ENCODE measurements at places on chromosomes 13 and 19.

- H3K27me3 ChIP-seq = no peaks in the 10 kb centered on the region
- DNase-seq = no peak
- no peak overlapping the region for H3K27ac ChIP-seq
- no peaks in the 10 kb centered on the region for H3K36me3 ChIP-seq
Measured at GRCh38 chr13:23081220-23081619, 99.6 kb upstream of the SGCG start.

- H3K27ac ChIP-seq = no peak overlapping the region
- no peak for DNase-seq
- peaks cover 19% of the 10 kb centered on the region for H3K27me3 ChIP-seq
- no peaks in the 10 kb centered on the region for H3K36me3 ChIP-seq
- no peak overlapping the region for H3K4me3 ChIP-seq
Measured at GRCh38 chr19:29623726-29624488, 17.8 kb downstream of the POP4 start.

GRCh38 chr13:50726164-50726563 lies 117.3 kb downstream of the DLEU7 start:
- DNase-seq = no peak
- no peaks in the 10 kb centered on the region for H3K36me3 ChIP-seq
- H3K4me3 ChIP-seq = no peak overlapping the region
- no peaks in the 10 kb centered on the region for H3K27me3 ChIP-seq

DNA sequence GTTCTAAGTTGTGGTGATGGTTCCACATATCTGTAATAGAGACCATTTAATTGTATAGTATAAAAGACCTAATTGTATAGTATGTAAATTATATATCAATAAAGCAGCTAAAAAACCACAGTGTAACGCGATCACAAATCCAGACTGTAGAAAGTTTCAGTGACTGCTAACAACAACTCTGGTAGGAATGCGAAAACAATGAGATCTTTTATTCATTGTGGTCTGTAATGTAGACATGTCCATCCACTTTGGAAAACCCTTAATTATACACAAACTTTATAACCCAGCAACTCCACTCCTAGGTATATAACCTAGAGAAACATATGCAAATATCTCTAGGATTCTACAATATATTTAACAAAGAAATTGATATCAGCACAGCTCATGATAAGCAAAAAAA lies 549.5 kb downstream of the SLITRK1 start:
- H3K27ac ChIP-seq = no peak overlapping the region
- DNase-seq = no peak
- H3K4me1 ChIP-seq = no peaks in the 10 kb centered on the region
- H3K4me3 ChIP-seq = no peak overlapping the region
- H3K27me3 ChIP-seq = no peaks in the 10 kb centered on the region
- H3K36me3 ChIP-seq = no peaks in the 10 kb centered on the region

GRCh38 chr19:49585023-49585422 lies 3.9 kb downstream of the PRRG2 start:
- DNase-seq = no peak
- peaks cover 23% of the 10 kb centered on the region for H3K4me1 ChIP-seq
- no peak overlapping the region for H3K27ac ChIP-seq
- H3K27me3 ChIP-seq = no peaks in the 10 kb centered on the region

DNA sequence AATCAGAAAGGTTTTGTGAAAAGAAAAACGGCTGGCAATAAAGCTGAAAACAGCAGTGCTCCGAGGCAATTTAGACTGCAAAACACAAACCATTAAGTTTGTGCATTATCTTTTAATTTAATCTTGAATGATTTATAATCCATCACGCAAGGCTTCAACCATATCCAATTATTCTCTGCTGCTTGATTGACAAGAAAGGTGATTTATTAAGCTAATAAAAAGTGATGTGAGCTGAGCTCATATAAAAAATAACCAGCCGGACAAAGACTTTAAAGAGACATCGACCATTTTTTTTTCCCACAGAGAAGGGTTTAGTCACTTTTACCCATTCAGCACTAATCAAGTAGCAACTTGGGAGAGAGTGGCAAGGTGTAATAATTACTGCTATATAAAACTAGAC lies 33.6 kb downstream of the TSHZ3 start:
- no peaks in the 10 kb centered on the region for H3K36me3 ChIP-seq
- peaks cover 10% of the 10 kb centered on the region for H3K4me1 ChIP-seq
- H3K27ac ChIP-seq = no peak overlapping the region
- no peak for DNase-seq

DNA sequence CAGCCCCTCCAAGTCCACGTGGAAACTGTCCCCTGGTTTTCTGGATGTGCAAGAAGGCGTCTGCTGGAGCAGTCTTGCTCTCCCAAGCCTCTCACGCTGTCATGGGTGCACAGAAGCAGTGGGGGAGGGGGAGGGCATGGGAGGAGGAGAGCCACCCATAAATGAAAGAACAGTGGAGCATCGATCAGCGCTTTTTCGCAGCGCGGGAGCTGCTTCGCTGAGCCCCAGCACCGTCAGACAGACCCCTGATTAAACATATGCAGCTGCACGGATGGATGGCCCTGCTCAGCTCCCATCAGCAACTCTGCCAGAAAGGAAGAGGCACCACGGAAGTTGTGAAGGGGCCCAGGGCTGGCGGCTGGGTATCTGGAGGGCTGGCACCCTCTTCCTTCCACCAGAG lies 264.9 kb downstream of the UQCRFS1 start:
- no peak for DNase-seq
- H3K27me3 ChIP-seq = no peaks in the 10 kb centered on the region
- no peaks in the 10 kb centered on the region for H3K4me1 ChIP-seq
- H3K4me3 ChIP-seq = no peak overlapping the region

GRCh38 chr13:30963791-30964190 lies 31.3 kb downstream of the TEX26 start:
- no peak overlapping the region for H3K27ac ChIP-seq
- H3K27me3 ChIP-seq = no peaks in the 10 kb centered on the region
- DNase-seq = no peak
- no peaks in the 10 kb centered on the region for H3K36me3 ChIP-seq
- peaks cover 5% of the 10 kb centered on the region for H3K4me1 ChIP-seq

DNA sequence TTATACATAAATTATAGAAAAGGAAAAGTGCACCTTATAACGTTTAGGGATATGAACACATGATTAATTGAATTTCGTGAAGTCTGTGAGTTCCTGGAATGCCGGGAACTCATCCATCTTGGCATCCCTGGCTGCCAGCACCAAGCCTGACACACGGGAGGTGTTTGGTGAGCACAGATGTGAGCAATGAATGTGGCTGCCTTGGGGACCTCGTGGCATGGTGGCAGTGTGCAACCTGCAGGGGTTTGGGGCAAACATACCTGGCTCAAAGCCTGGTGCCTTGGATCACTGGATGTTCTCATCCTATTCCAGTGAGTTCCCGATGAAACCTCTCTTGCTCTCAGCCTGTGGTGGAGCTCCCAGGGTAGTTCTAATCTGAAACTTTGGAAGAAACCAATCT lies 10.4 kb upstream of the MAP2K2 start:
- H3K4me3 ChIP-seq = no peak overlapping the region
- H3K36me3 ChIP-seq = no peaks in the 10 kb centered on the region
- H3K27ac ChIP-seq = no peak overlapping the region
- DNase-seq = no peak
- H3K4me1 ChIP-seq = peaks cover 33% of the 10 kb centered on the region
- no peaks in the 10 kb centered on the region for H3K27me3 ChIP-seq
